ENCODE measurements at places on chromosomes 5 and 9. TPM values are rescaled to one million over a fixed set of nuclear protein-coding genes. Genes with fewer than 3 reads are reported as not detected.

CCNO gene
- total RNA-seq = not detected

IL17B gene
- total RNA-seq = 2.7 TPM

SELENOP gene
- 344 TPM for total RNA-seq

DNA sequence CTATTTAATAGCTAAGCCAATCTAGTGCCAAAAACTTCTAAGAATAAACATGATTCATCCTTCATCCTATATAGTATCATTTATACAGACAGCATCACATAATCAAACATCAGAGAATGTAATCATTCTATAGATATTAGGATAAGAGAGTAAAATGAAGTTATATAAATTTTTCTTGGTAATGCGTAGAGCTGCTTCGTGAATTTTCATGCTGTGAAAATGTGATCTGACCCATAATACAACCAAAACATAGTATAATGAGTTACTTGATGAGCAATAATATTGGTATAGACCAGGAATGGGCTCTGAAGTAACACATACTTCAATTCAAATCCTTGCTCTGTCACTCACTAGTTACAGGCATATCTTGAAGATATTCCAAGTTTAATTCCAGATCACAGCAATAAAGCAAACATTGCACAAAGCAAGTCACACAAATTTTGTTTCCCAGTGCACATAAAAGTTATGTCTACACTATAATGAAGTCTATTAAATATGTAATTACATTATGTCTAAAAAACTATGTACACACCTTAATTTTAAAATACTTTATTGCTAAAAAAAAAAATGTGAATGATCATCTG, 23.9 kb downstream of the NR2F1-AS1 start:
- DNase-seq = no peak

DNA sequence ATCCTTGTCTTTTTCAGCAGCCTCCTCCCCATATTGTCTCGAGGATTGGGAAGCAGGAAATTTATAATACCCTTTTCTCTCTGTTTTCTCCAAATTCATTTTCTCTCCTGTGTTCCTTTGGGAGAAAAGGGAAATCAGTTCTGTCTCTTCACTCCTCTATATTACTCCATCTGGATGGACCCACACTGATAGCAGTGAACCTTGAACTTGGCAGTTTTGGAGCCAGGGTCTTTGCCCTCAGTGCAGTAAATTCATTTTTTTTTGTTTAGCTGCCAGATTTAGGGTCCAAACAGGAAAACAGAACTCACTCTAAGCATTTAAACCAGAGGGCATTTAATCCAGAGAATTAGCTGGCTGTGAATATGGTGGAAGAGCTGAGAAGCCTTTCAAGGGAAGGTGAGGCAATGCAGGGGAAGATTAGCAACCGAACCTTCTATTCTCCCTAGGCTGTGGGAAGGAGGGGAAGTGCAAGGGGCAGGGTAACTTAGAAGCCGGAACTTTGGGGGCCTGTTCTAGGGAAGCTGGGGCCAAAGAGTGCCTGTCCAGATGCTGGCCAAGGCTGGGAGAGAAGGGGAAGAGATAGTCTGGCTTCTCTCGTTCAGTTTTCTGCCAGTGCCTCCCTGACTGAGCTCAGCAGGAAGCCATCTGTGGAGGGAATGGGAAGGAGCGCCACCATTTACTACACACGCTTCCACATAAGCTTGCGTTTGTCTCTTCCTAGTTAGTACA, 16.3 kb upstream of the NPR2 start:
- DNase-seq = no peak

FST gene
- total RNA-seq = 5.6 TPM

DNA sequence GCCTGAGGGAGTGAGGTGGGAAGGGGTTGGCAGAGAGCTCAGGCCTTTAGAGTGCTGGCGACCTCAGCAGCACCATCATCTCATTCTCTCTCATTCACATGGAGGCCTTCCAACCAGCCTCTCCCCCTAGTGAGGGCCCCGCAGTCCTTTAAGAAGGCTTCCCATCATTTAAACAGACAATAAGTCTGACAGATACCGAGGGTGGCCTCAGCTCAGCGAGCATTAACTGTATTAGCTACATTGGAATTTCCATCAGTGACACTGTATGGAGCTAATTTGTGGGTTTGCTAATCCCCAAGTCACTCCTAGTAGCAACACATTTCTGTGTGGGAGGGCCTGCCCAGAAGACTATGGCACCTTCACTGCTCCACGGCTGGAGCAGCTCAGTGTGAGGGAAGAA, 75.8 kb downstream of the INSYN2B start:
- DNase-seq = no peak

PDE8B gene
- 5.9 TPM for total RNA-seq

DNA sequence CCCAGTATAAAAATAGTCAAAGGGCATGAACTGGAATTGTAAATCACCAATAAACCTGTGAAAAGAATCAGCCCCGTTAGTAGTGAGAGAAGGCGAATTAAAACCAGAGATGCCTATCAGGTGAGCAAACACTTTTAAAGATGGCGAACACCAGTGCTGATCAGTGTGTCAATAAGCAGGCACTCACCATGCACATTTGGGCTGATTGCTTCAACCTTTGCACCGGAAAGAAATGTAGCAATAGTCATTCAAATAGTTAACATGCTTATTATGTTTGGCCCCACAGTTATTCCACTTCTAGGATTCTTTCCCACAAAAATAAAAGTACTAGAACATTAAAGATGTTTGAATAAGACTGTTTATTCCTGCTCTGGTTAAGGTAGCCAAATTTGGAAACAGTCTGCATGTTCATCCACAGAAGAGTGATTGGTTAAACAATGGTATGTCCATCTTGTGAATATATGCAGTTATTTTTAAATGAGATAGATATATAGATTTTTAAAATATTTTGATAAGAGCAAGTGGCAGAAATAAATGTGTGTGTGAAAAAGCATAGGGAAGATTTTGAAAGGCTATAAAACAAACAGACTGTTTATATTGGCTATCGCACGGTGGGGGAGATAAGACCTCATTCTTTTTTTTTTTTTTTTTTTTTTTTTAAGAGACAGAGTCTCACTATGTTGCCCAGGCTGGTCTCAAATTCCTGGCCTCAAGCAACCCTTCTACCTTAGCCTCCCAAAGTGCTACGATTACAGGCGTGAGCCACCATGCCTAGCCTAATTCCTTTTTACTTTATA, 112.2 kb downstream of the PIP5K1B start:
- DNase-seq = no peak

DNA sequence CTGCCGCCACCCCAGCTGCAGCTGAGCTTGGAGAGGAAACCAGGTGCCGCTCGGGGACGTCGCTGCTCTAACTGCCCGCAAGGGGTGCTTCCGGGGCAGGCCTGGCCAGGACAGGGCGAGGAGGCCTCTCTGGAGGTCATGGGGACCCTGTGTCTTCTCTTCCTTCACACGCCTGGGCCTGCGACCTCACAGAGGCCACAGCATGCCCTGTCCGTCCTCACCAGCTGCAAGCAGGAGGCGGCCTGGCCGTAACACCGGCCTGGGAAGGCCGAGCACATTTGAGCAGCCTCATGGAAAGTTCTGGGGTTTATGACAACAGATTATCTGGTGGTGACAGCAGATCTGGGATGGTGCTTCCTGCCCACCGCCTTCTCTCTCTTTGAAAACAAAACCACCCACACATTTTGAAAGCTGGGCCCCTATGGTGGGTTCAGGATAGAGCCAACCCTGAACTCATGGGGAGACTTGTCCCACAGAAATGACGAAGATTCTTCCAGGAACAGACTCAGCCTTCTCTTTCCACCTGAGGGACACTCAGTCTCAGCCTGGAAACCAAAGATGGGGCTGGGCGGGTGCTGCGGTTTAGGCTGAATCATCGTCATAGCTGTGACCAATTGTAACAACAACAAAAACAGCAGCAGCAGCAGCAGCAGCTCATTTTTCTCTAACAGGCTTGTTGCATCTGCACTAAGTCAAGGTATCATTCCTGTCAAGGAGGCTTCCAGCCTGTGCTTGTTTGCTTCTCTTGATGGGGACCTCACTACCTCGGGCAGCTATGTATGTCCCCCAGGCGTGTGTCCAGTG, 99.6 kb upstream of the RAPGEF1 start:
- no peak for DNase-seq

MLANA gene
- not detected for total RNA-seq

PDE6A gene
- total RNA-seq = 0.25 TPM

SV2C gene
- 3.4 TPM for total RNA-seq

GRCh38 chr9:89515416-89515815, 17.5 kb upstream of the SEMA4D start:
- DNase-seq = no peak

GRCh38 chr9:105005186-105005585, 77.2 kb upstream of the ABCA1 start:
- no peak for DNase-seq

DNA sequence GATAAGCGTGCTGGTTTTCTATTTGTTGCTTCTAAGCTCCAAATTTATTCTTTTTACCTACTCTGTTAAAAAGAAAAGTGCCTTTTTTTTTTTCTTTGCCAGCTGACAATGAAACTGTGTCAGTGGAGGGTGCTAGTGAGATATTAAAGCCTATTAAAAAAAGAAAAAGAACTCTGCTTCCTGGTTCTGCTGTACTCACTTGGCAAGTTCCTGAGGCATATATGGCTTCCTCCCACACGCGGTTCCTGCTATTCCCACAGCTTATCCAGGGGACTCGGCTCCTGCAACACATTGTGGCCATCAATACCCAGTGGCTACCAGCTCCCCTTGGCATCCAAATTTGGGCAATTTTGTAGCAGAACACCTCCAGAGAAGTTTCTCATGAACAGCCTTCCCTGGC, 1977.7 kb upstream of the CDH9 start:
- no peak for DNase-seq

MEF2C gene
- total RNA-seq = 22.3 TPM

DNA sequence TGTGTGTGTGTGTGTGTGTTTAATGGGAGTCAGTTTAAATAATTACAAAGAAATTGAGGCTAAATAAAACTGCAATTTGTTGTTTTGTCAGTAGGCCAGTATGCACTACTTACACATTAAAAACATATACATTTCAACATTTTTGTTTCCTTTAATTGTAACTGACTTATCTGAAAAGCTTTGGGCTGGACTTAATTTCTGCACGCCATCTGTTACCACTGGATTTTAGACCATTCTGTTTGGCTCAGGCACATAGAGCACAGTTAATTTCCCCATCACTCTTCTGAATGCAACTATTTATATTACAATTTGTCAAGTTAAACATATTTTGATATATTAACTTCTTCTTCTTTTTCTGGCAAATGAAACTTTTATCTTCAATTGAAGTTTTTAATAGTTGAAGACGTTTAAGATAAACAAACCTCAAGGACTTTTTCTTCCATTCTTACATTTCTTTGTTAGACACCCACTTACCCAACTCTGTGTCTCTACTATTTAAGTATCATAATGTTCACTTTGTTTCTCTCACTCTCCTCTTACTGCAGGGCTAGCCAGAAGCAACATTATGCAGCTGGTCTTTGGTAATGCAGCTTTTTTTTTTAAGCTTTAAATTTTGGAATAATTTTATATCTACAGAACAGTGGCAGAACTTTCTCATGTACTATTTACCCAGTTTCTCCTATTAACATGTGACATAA, 253.4 kb upstream of the ANKH start:
- no peak for DNase-seq

- DNase-seq = no peak
Observed at GRCh38 chr9:129836311-129837007, 1.2 kb downstream of the USP20 start.

- no peak for DNase-seq
Observed at GRCh38 chr5:151810897-151811296, 39.1 kb downstream of the G3BP1 start.

IL31RA gene
- total RNA-seq = not detected

DMRT3 gene
- not detected for total RNA-seq

CTNND2 gene
- total RNA-seq = 1.7 TPM

GRCh38 chr5:179310439-179311090, 34.7 kb downstream of the ADAMTS2 start:
- no peak for DNase-seq

NRARP gene
- 29.5 TPM for total RNA-seq

GRIA1 gene
- total RNA-seq = not detected

DNA sequence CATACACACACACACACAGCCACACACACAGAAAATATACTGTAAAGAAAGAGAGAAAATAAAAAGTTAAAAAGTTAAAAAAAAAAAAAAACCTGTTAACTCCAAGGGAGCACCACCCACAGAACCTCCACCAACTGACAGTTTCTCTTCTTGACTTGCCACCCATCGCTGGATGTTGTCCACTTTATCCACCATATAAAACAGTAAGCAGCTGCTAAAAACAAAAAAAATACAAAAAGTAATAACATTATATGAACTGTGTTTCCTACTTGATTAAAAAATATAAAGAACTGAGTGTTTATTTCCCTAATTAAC, 1.2 kb downstream of the PURA start:
- DNase-seq = no peak

DNA sequence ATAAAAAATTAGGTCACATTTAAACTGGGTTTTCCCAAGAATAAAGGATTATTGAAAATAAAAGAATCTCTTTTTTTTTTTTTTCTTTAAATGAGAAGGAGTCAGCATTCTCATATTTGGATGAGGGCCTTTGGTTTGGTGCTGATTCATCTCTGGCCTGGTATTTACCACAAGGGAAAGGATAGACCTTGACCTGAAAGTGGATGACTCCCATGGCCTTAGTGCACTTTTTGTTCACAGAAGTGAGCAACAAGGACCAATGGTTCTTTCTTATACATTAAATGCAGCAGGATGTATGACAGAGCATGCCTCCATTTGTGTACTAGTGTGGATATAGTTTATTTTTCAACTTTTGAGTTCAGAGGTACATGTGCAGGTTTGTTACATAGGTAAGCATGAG, 6.9 kb downstream of the YTHDC2 start:
- DNase-seq = no peak

FIBCD1 gene
- total RNA-seq = not detected

- DNase-seq = no peak
Observed at GRCh38 chr5:116959843-116960242, 385.2 kb upstream of the SEMA6A start.

- DNase-seq = no peak
Observed at GRCh38 chr5:16957304-16958196, 21.5 kb upstream of the MYO10 start.

GRCh38 chr9:109190151-109190550, 23.1 kb upstream of the FRRS1L start:
- no peak for DNase-seq

DNA sequence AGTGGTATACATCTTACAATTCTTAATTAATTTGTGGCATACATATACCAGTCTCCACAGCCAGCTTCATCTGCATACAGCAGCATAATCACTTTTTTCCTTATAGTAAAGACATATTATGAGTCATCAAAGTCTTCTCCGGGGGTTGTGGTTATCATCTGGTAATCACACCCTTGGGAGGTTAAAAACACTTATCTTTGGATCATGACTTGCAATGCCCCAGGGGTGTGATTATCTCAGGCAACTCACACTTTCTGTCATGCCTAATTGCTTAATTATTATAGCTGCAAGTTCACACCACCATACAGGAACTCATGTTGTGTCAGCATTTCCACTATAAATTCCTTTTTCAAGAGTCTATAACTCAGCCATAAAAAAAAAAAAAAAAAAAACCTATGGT, 218.4 kb downstream of the ANXA1 start:
- no peak for DNase-seq

GRCh38 chr5:78671609-78672008, 23.0 kb upstream of the LHFPL2 start:
- no peak for DNase-seq

Measured in vagina (tissue), 2 donors.